ENCODE measurements at places on chromosomes 6 and 20.

DNA sequence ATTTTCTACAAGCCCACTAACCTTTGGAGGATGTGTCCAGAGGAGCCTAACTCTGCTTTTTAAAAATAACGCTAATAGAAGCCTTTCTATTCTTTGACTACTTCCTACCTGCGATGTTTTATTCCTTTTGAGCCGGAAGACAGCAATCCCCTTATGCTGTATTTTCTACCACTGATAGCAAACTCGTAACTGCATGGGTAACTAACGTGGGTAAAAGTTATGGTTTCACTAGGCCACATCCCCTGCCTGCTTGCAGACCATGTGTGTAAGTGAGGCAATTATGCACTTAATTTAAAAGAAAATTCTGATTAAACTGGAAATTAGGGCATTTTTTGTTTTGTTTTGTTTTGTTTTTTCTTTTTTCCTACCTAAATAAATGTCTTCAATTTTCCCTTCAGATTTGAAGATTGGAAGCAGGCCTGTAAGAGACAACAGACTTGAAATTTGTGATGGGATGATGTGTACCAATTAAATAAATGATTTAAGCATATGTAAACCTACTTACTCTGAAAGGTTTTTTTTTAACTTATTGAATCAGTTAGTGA is 931 bp downstream of the UFL1 start:
- no peak for DNase-seq

DNA sequence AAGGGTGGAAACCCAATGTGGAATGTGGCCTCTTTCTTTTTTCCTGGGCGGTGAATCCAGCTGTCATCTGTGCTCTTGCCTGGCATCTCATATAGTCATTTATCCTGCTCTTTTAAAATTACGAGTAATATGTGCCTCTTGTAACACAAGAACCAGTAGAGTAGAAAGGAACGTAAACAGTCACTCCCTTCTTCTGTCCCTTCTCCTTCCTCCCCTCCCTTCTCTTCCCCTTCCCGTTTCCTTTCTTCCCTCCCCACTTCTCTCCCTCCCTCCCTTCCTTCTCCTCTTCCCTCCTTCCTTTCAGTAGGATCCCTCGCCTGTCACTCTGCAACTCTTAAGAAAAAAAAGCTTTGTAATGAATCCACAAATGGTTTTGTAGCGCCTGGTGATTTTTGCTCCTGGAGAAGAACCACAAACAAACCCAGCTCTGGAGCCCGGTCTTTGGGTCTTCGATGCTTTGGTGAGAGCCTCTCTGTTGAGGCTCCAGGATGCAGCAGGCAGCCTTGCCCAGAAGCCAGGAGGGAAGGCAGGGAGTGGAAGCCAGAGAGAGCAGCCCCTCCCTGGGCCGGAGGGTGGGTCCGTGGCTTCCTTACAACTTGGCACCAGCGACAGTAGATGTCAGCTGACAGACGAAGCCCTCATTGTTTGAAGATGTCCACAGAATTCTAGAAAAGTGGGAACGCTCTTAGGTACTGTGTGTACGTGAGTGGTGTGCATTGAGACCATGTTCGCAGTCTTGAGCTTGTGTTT is 15.0 kb downstream of the DUSP22 start:
- DNase-seq = no peak

DNA sequence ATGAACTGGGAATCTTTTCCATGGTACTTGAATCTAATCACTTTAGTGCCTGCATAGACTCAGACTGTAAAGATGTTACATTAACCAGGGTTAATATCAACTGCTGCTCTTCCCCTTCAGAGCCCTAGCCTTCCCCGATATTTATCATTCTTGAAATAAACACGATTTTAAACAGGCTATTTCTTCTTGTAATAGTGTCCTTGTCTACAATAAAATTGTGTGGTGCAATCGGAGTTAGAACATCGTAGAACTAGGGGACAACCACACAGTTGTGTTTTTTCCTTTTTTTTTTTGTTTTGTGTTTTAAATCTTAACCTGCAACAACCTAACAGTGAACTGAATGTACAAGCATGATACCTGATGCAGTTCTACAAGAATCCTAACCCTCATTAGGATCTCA is 4.5 kb downstream of the GJA1 start:
- DNase-seq = no peak

GRCh38 chr20:37567331-37567665 is 39.6 kb upstream of the BLCAP start:
- DNase-seq = no peak

GRCh38 chr6:163759542-163759941 is 345.0 kb downstream of the QKI start:
- DNase-seq = no peak

DNA sequence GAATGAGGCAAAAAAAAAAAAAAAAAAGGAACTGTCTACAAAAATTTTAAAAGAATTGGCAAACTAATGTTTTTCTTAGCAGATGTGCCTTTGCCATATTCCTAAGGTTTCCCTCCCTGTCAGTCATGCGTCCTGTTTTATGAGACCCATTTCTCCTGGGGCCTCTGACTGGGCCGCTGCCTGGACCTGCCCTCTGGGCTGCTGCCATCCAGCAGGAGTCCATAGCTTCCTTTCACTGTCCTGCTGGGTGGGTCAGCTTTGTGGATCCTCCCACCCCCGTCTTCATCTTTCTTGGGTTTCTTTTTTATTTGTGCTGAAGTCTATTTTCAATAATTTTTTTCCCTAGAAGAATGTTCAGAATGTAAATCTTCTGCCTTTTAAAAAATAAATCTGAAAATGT is 110.8 kb upstream of the SCP2D1 start:
- DNase-seq = no peak

- no peak for DNase-seq
Measured at GRCh38 chr20:47529840-47530239, 28.2 kb downstream of the NCOA3 start.

- DNase-seq = no peak
Measured at GRCh38 chr20:6397115-6397514, 274.3 kb upstream of the FERMT1 start.

DNA sequence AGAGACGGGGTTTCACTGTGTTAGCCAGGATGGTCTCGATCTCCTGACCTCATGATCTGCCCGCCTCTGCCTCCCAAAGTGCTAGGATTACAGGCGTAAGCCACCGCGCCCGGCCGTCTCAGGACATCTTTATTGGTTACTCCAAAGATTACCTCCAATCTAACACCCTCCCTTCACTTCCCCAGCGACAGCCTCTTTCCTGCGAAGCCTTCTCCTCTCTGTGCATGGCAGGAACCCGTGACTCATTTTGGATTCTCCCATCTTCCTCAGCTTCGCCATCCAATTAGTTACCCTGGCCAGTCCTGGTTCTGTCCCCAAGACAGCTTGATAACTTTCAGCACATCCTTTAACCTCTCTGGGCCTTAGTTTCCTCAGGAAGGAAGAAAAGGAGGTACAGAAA is 51.3 kb upstream of the TOX2 start:
- DNase-seq = no peak

GRCh38 chr20:45583502-45583901 is 4.4 kb upstream of the WFDC8 start:
- DNase-seq = no peak

GRCh38 chr20:45972500-45973183 is 639 bp upstream of the ZNF335 start:
- DNase-seq = no peak

- no peak for DNase-seq
Measured at GRCh38 chr20:35344354-35344837, 52.2 kb upstream of the FAM83C start.

DNA sequence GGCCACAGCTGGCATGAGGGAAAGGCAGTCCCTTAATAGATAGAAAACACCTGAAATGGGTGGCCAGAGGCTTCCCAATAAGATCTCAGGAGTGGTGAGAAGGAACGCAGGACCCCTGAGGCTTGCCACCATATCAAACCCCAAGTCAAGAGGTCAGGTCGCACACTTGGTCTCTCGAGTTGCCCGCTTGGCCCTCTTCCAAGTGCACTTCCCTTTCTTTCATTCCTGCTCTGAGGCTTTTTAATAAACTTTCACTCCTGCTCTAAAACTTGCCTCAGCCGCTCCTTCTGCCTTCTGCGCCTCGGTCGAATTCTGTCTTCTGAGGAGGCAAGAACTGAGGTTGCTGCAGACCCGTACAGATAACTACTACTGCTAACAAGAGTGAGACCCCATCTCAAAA is 64.2 kb downstream of the SLC2A10 start:
- no peak for DNase-seq

DNA sequence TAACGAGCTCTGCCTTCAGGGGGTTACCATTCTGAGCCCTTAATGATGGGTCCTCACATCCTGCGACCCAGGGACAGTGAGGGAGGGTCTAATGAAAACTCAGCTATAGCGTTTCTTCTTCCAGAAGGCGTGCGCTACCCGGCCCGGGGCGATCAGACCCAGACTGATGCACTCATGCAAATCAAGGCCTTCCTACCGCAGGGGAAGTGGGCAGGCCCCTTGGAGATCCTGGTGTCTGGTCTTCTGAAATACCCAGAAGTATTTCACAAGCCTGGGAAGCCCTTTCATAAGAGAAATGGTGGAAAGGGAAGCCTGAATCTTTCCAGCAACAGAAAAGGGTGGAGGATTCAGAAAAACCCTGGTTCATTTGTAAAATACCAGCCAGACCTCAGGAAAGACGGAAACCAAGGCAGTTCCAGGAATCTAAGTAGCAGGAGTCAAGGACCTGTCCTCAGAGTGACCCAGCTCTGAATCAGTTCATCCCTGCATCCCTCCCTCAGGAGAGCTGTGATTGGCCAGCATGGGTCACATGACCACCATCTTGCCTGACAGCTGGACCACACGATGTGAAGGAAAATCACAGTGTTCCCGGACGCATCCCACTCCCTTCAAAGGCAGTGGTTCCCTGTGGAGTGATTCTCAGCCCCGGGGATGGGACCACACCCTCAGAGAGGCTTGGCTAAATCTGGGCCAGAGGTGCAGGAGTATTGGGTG is 12.7 kb downstream of the BFSP1 start:
- no peak for DNase-seq

DNA sequence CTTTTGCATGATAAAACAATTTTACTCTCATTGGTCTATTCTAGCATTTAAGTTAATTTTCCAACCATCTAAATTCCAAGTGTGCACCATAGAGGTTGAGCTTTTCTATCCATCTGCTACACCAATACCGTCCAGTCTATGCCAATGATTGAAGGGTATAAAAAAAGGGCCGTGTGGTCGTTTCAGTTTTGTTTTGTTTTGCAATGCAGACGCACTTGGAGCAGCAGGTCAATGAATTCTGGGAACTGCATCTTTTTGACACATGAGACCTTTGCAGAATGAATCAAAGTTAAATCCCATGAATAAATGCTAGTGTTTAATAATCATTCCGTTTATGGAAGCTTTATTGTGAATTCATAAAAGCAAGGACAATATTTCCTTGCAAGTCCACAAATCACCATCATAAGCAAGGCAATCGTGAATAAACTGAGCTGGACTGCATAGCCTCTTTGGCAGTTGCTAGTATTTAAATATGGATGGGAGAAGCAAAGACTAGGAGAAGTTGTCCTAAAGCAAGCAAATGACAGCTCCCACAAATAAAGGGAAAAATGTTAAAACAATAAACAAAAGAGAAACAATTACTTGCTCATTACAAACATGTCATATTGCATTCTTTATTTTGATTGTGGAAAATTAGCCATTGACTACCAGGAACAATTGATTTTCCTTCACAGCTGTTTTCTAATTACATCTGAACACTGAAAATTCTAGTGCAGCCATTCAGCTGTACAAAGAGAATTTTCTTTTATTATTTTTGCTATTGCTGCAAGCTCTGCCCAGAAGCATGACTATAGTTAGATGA is 649.7 kb upstream of the GJE1 start:
- no peak for DNase-seq

DNA sequence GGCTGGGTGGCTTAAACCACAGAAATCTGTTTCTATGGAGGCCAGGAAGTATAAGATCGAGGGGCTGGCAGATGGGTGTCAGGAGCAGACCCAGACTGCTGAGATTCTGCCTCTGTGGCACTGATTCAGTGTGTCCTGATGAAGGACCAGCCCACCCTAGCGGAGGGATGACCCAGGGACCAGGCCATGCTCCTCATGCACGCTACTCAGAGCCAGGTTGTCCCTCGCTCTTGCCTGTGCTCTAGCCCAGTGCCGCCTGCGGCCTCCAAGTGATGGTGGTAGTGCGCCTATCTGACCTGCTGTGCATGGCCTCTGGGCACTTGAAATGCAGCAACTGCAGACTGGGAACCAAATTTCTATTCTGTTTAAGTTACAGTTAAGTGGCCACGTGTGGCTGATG is 13.1 kb upstream of the APMAP start:
- DNase-seq = no peak

GRCh38 chr6:55868771-55869479 is 6.5 kb downstream of the BMP5 start:
- no peak for DNase-seq

DNA sequence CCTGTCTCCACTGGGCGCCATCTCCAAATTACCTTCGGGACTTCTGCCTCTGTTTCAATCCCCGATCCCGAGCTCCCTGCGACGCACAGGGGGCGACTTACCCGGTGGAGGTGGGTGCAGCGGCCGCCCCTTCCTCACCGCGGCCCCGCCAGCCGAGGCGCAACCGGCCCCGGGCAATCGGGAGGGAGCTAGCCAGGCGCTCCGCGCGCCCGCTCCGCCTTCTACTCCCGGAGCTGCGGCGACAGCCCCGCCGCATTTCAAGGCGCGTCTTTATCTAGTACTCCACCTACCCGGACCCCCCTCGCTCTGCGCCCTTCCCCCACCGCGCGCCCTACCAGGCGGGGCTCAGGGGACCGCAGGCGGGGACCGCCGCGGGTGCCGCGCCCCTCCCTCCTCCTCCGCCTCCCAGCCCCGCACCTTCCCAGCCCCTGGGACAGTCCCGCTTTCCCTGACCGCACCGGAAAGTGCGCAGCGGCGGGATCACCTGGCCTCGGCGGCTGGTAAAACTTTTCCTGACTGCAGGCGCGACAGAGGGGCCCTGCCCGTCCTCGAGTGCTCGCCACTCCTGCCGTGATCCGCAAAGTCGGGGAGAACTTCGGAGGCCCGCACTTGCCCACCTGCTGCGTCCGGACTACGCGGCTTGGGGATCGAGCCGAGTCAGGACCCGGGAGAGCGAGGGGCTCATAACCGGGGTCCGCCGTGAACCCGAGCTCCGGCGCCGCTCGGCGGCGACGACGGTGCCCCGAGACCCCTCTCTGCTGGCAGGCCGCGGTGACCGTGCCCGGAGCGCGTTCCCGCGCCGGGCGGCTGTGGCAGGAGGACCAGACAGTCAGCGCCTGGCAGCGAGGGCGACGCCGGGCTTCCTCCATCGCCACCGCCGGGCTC is 8.0 kb upstream of the NKX2-2 start:
- no peak for DNase-seq

DNA sequence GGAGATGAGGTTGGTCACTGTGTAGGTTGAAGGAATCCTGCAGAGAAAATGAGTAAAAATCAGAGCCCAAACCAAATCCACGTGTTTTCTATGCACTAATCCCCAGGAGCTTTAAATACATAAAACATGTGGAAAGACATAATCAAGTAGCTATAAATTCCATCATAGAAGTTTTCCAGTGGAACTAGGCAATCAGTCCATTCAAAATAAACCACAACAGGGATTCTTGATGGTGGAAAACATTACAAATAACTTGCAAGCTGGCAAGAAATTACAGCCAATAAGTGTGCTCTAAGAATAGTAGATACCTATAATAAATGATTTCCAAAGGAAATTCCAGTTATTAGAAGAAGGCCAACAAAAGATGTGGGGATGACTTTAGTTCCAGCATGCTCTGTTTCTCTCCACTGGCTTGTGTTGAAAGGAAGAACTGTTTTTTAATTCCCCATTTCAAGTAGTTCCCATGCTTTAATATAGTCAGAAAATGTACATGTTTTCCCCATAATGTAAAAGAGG is 49.8 kb upstream of the ADGRG6 start:
- DNase-seq = no peak

All from esophagus squamous epithelium (tissue), 5 donors.